ENCODE measurements at places on chromosomes 3 and 15.

GRCh38 chr3:12303534-12303933 is 14.7 kb downstream of the PPARG start:
- peak; percentile 85 for DNase-seq

DNA sequence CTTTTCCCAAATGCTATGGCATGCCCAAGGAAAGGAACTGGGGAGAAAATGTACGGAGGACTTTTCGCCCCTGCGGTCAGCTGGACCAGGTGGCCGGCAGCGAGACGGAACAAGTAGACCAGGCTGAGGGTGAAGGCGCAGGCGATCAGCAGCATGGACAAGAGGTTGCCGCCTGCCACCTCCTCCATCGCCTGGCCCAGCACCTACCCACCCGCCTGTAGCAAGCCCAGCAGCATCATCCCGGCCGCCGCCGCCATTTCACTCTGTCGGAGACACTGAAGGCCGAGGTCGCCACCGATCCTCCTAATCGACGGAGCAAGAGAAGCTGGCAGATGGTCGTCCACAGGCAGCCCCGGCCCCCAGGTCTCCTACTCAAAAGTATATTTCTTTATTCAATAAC is 1046.3 kb upstream of the GBE1 start:
- DNase-seq: no peak

DNA sequence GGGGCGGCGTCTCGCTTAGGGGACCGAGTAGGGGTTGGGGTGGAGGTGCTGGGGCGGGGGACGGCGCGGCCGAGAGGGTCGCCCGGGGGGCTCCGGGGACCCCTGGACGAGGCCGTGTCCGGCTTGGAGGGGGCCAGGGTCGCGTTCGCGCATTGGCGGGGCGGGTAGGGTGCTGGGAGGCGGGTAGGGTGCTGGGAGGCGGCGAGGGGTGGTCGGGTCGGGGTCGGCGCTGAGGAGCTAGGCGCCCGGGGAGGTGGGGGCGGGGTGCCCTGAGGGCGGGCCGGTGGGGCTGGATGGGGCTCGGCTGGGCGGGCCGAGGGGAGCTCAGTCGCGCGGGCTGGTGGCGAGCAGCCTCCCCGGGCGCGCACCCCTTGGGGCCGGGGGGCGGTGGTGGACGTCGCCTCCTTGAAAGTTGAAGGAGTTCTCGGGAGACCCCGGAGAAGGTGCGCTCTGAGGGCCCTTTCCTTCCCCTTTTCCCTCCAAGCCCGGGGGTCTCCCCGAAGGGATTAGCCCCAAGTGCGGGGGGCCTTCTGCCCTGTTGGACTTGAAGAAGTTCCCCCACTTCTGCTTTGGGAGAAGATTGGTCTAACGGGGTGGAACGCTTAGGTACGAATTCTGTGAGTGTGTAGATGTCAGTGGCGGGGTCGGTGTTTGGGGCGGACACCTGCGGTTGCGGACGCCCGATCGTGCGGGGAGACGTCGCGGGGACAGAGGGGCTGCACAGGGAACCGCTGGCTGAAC is 543 bp downstream of the MEF2A start:
- DNase-seq: no peak

DNA sequence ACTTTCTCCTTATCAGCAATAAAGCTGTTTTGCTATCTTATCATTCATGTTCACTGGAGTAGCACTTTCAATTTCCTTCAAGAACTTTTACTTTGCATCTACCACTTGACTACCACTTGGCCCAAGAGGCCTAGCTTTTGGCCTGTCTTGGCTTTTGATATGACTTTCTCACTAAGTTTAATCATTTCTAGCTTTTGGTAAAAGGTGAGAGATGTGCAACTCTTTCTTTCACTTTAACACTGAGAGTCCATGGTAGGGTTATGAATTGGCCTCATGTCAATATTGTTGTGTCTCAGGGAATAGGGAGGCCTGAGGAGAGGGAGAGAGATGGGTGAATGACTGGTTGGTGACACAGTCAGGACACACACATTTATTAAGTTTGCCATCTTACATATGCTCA is 31.0 kb upstream of the FAM3D start:
- no peak for DNase-seq

- no peak for DNase-seq
Measured at GRCh38 chr3:195440379-195440778, 2.4 kb downstream of the ACAP2 start.

- DNase-seq: peak; percentile 22
Measured at GRCh38 chr15:66251790-66252684, 1.5 kb downstream of the MEGF11 start.

- no peak for DNase-seq
Measured at GRCh38 chr3:43883729-43884396, 193.1 kb downstream of the ABHD5 start.

DNA sequence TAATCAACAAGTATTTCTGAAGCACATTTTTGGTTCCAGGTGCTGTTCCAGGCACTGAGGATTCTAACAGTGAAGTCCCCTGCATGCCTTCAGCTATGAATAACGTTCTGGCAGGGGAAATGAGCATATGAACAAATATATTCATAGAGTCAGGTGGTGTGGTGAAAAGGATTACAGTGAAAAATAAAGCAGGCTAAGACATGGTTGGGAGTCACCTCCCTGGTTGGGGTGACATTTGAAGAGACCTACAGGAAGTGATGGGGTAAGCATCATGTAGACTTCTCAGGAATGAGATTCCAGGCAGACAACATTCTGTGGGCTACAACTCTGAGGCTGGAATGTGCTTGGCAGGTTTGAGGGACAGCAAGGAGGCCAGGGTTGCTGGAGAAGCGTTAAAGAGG is 15.0 kb downstream of the FRMD4B start:
- DNase-seq: peak; percentile 52

GRCh38 chr3:57659806-57660439 is 33.0 kb downstream of the DENND6A start:
- no peak for DNase-seq

GRCh38 chr3:105518806-105519418 is 152.2 kb downstream of the ALCAM start:
- DNase-seq: peak; percentile 69

GRCh38 chr3:167859610-167860009 is 124.1 kb downstream of the SERPINI1 start:
- no peak for DNase-seq

- no peak for DNase-seq
Measured at GRCh38 chr3:72660270-72661114, 187.8 kb downstream of the SHQ1 start.

DNA sequence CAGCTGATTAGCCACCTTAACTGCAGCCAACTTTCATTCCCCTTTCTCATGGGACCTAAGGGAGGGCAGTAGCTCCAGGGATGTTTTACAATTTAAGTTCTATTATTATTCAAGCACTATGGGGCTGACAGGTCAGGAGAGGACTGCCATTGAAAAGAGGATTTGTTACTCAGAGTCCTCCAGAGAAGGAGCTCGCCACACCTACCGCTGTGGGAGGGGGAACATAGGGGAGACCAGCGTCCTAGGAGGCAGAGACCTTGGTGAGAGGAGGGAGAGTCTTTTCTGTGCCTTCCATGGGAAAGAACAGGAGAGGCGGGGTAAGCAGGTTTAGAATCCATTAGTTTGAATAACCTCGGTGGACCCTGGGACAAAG is 14.4 kb downstream of the ATP10A start:
- DNase-seq: no peak

- peak; percentile 62 for DNase-seq
Measured at GRCh38 chr3:61595288-61595687, 33.9 kb downstream of the PTPRG start.

- DNase-seq: no peak
Measured at GRCh38 chr3:45568848-45569762, 25.4 kb upstream of the LIMD1 start.

DNA sequence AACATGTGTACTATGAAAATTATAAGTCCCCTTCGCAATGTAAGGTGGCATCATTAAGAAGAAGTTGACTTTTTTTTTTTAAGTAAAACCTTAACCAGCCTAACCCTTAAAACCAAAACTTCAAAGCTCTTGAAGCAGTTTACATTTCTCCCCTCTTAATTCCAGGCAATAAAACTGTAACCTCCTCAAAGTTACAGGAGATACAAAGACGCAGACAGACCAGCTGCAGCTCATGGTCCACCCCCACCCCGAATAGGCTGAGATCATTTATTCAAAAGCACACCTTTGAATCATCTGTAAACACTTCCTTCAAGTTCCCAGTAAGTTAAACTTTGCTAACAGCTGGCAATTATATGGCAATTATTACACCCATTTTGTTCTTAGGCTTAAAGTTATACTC is 414.5 kb downstream of the ERC2 start:
- no peak for DNase-seq

DNA sequence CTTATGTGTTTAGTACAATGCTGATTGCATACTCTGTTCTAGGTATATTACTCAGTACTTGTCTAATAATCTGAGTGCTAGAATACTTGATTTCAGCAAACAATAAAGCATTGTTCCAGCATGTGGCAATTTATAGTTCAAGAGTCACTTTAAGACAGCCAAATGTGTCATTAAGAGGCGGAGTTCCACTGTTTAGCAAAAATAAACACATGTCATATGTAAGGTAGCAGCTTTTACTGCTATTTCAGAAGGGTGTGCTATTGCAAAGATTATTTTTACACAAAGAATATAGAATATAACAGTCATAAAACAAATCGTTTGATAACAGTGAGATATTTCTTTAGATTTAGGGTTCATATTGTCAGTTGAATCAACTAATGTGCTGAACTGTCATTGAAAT is 358.7 kb downstream of the TUSC7 start:
- no peak for DNase-seq

Measured in AG10803 (cell line).